ENCODE measurements at places on chromosomes 7 and 10. TPM values are rescaled to one million over a fixed set of nuclear protein-coding genes. Genes with fewer than 3 reads are reported as not detected.

PON1 gene
- not detected for total RNA-seq

DNA sequence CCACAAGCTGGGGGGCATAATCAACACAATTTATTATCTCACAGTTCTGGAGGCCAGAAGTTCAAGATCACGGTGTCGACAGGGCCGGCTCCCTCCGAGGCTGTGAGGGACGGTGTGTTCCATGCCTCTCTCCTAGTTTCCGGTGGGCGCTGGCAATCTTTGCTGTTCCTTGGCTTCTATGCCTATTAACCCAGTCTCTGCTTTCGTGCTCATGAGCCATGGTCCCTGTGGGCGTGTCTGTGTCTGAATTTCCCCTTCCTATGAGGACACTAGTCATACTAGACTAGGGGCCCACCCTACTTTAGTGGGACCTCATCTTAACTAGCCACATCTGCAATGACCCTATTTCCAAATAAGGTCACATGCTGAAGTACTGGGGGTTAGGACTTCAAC is 29.4 kb downstream of the HIPK2 start:
- DNase-seq = no peak

DNA sequence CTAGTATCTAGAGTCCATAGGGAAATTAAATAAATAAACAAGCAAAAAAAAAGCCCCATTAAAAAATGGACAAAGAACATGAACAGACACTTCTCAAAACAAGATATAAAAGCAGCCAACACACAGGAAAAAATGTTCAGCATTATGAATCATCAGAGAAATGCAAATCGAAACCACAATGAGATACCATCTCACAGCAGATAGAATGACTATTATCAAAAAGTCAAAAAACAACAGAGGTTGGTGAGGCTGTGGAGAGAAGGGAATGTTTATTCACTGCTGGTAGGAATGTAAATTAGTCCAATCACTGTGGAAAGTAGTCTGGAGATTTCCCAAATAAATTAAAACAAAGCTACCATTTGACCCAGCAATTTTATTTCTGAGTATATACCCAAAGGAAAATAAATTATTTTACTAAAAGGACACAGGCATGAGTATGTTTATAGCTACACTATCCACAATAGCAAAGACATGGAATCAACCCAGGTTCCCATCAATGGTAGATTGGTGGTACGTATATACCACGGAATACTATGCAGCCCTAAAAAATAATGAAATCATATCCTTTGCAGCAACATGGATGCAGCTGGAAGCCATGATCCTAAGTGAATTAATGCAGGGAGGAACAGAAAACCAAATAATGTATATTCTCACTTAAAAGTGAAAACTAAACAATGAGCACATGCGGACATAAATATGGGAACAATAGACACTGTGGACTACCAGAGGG is 366.5 kb upstream of the SEMA3C start:
- no peak for DNase-seq

GRCh38 chr7:84176716-84177115 is 17.9 kb downstream of the SEMA3A start:
- no peak for DNase-seq

- DNase-seq = no peak
Observed at GRCh38 chr10:81428456-81429134, 446.4 kb upstream of the NRG3 start.

IFIT2 gene
- total RNA-seq = 0.34 TPM

DNA sequence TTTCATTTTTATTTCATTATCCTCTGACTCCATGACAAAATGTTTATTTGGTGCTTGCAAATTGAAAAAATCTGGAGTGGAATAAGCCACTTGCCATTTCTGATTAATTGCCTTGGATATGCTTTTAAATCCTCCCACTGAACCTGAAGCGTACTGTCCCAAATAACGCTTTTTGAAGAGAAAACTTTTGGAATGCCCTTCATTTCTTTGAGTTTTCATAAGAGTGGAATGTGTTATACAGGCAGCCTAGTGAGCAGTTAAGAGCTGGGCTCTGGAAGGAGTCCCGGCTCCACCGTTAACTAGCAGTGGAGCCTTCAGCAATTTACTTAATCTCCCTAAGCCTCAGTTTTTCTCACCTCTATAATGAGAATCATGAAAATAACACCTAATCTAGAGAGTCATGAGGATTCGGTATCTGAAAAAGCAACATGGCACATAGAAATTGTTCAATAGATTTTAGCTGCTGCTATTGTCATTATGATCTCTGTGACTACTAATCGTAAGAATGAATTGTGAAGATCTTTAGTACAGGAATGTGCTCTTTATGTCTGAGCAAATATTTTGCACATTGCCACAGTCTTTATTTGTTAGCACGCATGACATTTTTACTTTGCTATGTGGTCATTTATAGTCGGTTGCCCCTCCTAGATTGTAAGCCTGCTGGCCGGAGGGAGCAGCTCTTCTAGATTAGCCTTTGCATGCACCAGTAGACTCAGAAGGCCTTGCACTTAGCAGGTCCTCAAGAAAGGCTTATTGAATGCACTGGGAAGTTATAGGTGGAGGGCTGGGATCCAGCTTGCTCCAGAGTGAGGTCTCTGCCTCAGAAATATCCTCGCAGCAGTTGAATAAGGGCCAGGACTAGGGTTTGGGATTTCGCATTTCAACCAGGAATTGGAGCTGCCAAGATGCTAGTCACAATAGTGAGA is 59.4 kb downstream of the PLCE1 start:
- no peak for DNase-seq

GRCh38 chr7:66277492-66277891 is 72.4 kb downstream of the TPST1 start:
- no peak for DNase-seq

FASTK gene
- total RNA-seq = 92.6 TPM

GRCh38 chr7:112830769-112831168 is 40.6 kb upstream of the TMEM168 start:
- no peak for DNase-seq

DNA sequence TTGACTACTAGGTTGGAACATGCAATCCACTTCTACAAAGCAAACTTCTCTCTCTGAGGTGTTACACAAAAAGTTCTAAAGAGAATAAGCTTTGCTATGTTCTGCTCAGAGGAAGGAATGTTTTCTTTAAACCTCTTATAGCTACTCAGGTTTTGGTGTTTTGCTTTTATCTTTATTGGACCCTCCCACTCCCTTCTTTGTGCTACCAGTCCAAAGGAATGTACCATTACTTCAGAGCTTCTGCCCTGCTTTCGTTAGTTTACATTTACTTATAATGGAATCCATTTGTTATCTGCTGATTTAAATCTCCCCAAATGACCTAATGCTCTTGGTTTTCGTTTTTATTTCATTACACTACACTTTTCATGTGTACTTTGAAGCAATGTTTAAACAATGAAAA is 154.9 kb downstream of the ATE1 start:
- no peak for DNase-seq

DNA sequence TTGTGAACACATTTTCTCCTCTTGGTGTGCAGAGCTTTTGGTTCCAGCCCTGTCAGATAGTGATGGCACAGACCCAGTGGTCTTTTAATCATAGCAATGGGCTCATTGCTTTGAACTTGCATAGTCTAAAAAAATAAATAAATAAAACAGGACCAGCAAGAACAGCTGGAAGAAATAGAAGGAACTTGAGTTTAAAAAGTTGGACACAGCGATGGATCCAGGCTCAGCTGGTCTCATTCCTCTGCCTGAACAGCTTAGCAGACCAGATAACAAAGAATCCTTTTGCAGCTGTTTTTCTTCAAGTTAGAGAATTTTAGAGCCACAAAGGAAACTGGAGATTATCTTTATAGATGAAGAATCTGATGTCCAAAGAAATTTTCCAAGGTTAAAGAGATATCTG is 1005.6 kb downstream of the LRMDA start:
- DNase-seq = no peak

DNA sequence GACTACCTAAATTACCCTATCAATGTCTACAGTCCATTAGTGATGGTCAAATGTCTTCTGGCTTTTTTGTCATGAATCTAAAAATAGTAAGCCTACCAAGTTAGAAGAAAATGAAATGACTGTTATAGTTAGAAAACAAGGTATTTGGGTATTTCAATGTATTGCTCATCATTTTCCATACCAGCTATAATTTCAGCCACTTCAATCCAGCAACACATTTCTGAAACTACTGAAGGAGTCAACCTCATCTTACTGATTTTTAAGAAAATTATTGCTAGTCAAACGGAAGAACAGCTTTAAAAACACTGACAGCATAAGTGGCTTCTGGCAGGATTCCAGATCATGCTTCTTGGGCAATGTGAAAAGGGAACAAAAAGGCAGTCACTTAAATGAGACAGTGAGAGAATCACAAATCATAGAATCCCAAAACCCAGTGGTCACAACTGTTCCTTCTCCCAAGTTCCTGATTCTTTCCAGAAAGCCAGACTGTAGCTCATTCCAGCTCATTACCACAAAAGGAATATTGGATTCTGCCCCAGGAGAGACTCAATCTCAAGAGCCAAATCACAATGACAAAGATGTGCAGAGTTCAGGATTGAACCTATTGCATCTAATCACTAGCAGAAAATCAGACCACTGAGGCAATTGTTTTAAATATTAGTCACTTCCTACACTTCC is 61.2 kb upstream of the LRRN3 start:
- no peak for DNase-seq

MCM10 gene
- total RNA-seq = 104 TPM

BHLHA15 gene
- 0.57 TPM for total RNA-seq

DNA sequence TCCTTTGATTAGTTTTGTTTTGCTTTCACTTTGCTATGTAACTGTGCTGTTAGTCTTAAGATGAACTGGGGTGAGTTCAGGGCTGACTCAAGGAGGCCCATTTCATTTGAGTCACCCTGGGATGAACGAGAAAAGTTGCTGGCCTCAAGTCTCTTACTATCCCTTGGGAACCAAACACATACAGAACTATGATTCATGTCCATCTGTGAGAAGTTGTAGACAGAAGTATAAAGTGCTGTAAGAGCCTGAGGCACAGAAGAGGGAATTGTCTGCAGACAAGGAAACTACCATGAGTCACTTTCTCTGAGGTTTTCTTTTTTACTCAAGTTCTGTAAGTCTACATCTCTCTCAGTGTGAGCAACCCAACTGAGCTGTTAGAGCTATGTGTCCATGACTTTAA is 179.8 kb upstream of the CSTF2T start:
- peak; percentile 12 for DNase-seq

DNA sequence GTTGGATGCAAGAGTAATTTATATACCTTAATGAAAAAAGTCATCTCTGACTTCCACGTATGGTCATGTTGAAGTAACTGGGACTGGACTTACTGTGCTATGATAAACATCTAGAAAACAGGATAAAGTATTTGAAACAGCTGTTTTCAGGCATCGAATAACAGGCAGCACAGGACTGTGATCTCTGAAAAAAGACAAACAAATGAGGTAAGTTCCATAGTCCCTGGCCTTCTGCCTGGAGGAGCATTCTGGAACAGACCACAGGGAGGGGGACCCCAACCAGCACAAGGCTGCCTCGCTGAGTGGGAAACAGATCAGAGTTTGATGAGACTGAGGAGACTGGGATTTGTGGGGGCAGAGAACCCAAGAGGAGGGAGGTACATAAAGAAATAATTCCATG is 89.1 kb upstream of the HABP2 start:
- DNase-seq = no peak

GRCh38 chr7:134191876-134192275 is 64.7 kb downstream of the LRGUK start:
- no peak for DNase-seq

All from activated T-helper 1 cell treated with anti-CD3 and anti-CD28 coated beads, Interleukin-12 subunit alpha, Interleukin-12 subunit beta, Interleukin-2, Interleukin-4 antibody, amounts not matched to agents 30 ng/mL and 10 ng/mL and 1 ng/mL, durations not matched to agents 14 hours and 24 hours and 36 hours (primary cell).